ENCODE measurements at places on chromosomes 3 and 15. TPM values are rescaled to one million over a fixed set of nuclear protein-coding genes. Genes with fewer than 3 reads are reported as not detected.
A peak's percentile ranks its signal among the peaks of the same experiment; 100 is the strongest.

DNA sequence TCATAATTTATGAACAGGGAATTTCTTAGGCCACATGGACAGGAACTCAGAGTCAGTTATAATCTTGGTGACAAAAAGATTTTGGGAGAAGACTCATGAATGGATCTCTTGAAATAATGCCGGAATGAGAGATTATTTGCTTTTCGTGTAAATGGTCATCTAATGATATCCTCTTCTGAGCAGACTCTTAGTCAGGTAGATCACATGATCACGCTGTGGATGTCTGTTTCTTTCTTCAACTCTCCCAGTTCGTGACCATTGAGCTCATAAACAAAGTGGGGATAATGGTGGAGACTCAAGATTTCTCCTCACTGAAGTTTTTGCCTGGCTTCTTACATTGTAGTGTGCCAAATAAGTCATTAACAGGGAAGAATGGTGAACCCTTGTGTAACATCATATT, 133.1 kb upstream of the CBLB start:
- no peak for DNase-seq

Gene PYDC2
- total RNA-seq, result not detected

DNA sequence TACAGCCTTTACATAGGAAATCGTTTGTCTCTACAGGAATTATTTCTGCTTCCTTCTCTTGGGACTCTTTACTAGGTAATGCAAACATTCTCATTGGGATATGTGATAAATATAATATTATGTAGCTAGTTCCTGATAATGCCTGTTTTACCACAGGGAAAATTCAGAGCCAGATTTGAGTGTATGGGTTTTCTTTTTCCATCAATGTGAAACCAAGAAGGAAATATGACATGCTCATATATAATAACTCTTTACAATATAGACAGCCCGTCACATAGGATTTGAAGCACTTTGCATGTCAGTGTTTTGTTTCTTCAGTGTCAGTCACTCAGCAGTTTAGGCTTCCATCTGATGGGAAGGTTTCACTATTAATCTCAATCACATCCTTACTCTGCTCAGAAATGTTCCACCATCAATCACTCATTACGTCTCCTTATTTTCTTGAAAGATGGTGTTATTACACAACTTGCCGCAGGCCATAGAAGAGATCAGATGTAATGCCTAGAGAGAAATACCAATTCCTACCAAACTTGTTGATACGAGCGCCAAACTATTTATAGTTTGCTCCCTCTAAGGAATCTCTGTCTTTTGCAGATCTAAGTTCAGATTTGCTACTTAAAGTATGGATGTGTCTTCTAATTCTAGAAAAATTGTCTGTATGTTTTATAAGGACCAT, 314.8 kb downstream of the DIPK2A start:
- DNase-seq, result no peak

Gene ZDHHC23
- 4.4 TPM for total RNA-seq

- DNase-seq, result no peak
Measured at GRCh38 chr15:87609474-87609873, 647.1 kb downstream of the NTRK3 start.

Gene TTC23
- total RNA-seq, result 37.3 TPM

GRCh38 chr3:24149032-24149431, 203.9 kb downstream of the NR1D2 start:
- DNase-seq, result no peak

DNA sequence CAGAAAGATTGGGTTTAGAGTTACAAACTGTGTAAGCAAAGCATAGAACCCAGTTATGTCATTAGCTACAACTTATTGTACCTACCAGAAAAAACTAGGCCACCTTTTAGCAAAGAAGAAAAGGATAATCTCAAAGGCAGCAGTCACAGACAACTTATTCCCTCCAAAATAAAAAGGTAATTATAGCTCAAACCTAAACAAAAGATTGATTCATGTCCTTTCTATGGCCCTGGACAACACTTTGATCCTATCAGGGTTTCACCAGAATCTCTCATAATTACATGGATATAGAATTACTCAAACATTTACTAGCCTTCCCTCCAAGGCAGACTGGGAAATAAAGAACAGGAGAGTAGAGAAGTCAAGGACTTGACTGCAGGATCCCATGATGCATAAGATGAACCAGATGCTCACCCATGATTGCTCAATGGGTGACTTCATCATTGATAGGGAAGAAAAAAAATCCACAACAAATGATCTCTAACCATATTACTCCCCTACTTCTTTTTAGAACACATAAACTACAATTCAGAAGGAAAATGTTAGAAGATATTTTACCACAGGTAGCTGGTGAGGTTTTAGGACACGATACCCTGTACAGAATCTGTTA, 17.4 kb downstream of the DET1 start:
- DNase-seq, result no peak

DNA sequence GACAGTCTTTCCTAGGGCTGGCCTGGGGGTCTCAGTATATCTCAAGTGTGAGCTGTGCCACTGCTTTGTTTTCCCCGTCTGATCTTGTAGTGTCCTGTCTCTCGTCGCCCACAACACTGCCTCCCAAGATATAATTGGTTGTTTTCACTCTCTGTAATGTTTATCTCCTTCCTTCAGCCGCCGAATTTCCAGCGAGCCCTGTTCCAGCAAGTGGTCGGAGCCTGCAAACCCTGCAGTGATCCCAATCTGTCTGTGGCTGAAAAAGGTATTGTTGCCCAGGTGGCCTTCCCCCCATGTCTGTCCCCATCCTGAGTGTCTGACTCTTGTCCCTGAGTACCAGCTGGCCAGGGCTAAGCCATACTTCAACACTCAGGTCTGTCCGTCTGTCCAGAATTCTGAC, 9.5 kb upstream of the MANF start:
- no peak for DNase-seq

- no peak for DNase-seq
Measured at GRCh38 chr15:51382787-51383186, 41.3 kb downstream of the GLDN start.

DNA sequence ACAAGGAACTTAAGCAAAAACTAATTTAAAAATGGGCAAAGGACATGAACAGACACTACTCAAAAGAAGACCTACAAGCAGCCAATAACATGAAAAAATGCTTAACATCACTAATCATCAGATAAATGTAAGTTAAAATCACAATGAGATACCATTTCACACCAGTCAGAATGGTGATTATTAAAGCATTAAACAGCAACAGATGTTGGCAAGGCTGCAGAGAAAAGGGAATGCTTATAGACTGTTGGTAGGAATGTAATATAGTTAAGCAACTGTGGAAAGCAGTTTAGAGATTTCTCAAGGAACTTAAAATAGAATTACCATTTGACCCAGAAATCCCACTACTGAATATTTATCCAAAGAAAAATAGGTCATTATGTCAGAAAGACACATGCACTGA, 482.2 kb downstream of the SQOR start:
- no peak for DNase-seq

DNA sequence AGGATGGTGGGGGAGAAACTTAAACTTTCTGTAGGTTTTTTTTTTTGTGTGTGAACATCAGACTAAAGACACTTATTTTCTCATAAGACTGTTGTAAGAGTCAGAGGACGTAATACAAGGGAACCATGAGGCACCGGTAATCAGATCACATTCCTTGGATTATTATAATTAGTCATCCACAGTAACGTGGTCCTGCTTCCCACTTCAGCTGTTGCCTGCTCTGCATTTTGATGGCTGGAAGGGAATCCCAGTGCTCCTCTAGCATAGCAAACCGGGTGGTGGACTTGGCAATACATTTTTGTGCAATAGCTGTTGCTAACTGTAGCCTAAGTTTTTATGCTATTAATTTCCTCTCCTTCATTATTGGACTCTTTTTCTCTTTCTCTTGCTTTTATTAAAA, 294.8 kb downstream of the NR2F2 start:
- no peak for DNase-seq

Gene TRIM69
- 40.3 TPM for total RNA-seq

GRCh38 chr15:35966781-35967180, 420.8 kb upstream of the DPH6 start:
- no peak for DNase-seq

DNA sequence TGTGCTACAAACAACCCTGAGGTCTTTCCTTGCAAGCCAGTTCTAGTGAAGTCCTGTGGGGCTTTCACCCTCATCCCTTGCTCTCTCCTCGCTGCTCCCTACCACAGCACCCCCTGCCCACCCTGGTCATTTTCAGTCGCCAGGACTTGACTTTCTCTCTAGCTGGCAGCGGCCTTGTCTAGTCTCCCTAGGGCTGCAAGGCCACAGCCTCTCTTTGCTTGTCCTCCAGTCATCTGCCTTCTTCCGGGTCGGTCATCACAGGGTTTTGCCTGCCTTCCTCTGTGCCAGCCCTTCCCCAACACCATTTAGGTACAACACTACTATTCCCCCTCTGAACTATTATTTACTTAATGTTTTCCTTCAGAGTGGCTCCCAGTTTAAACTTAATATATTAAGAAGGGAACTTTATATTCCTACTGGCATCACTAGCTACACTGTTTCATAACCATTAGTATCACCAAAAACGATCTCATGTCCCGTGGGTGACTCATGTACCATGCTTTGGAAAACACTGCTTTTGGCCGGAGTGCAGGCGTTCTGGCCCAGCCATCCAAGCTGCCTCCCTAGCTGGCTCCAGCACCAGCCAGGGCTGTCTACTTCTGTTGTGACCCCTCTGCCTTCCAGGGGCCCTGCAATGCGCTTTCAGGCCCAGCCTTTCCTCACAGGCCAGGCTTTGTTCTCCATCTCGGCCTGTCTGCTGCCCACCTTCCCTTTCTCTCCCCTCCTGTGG, 21.4 kb downstream of the FAH start:
- DNase-seq, result peak; percentile 90

Gene LRRC58
- 14.7 TPM for total RNA-seq

DNA sequence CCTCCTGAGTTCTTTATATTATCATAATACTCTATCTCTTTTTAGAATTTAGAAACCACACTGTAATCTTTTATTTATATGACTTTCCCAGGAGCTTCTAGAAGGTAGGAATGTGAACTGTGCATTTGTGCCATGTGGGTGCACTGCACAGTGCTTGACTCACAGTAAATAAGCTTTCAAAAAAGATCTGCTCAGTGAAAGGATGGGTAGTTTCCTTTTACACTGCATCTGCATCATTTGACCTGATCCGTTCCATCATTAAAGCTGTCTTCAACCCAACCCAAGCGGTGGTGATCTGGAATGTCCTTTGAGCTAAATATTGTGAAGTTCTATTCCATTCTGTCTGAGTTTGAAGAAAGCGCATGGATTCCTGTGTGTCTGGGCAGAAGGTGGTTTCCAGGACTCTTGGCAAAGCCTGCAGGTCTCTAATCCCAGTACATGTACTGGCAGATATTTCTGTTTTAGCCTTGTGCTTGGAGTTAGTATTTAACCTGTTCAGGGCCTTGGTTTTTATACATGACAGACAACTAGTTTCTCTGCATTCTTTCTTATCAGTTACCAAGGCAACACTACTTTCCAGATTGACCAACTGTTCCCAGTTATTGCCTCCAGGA, 96.7 kb downstream of the DHX30 start:
- no peak for DNase-seq

DNA sequence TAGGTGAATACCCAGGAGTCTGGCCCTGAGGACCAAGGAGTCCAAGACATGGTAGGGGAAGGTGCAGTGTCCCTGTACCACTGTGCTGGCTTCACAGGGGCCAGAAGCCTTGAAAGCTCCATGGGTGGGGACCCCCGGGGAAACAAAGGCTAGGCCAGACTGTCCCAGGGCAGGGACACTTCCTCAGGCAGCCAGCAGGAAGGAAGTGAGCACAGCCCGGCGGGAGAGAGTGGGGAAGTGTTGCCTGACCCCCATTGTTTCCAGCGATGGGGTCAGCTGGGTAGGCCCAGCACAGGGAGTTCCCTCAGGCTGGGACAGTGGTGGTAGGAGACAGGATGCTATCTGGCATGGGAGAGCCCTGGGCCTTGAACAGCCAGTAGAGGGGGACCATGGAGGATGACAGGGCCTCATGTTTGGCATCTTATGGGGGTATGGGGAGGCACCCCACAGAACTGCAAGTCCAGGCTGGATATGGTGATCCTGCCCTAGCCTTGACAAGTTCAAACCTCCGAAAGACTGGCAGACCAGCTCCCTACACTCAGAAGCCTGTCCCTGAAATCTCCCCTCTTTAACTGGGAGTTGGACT, 1.2 kb upstream of the HYAL2 start:
- no peak for DNase-seq

Gene FBXO40
- not detected for total RNA-seq

DNA sequence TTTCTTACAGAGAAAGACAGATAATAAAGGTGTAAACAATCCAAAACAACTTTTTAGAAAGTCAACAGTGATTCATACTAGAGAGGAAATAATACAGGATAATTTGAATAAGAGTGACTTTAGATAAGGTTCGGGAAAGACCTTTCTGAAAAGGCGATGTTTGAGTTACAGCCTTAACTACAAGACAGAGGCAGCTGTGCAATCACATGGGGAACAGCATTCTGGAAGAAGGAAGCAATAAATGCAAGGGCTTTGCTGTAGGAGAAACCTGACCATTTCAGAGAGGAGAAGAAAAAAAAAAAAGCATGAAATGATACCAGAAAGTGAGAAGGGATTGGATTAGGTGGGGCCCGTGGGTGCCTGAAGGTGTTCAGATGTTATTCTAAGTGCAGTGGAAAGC, 200.6 kb upstream of the ATP11B start:
- no peak for DNase-seq

Gene AADAC
- 1.2 TPM for total RNA-seq

DNA sequence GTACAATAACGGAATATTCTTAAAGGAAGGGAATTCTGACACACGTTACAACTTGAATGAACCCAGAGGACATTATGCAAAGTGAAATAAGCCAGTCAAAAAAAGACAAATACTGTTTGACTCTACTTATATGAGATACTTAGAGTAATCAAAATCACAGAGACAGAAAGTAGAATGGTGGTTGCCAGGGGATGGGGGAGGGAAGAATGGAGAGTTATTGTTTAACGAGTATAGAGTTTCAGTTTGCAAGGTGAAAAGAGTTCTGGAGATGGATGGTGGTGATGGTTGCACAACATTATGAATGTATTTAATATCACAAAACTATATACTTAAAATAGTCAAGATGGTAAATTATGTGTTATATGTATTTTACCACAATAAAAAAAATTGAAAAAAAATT, 112.9 kb upstream of the ARHGEF3 start:
- no peak for DNase-seq

Gene NCEH1
- 19.1 TPM for total RNA-seq

Gene ABHD5
- 5.3 TPM for total RNA-seq
